ENCODE measurements at places on chromosomes 16 and 17. TPM values are rescaled to one million over a fixed set of nuclear protein-coding genes. Genes with fewer than 3 reads are reported as not detected.

Gene NPIPB8
- polyA plus RNA-seq, result not detected

Gene PLLP
- 1.1 TPM for polyA plus RNA-seq

Gene CCL18
- polyA plus RNA-seq, result not detected

Gene KRTAP17-1
- not detected for polyA plus RNA-seq

DNA sequence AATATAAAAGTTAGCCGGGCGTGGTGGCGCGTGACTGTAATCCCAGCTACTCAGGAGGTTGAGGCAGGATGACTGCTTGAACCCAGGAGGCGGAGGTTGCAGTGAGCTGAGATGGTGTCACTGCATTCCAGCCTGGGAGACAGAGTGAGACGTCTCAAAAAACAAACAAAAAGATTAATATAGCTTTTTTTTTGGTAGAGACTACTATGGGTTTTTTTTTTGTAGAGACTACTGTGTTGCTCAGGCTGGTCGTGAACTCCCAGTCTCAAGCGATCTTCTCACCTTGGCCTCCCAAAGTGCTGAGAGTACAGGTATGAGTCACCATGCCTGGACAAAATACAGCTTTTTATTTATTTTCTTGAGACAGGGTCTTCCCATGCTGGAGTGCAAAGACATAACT lies 20.2 kb downstream of the ZNRF1 start:
- no peak for DNase-seq

DNA sequence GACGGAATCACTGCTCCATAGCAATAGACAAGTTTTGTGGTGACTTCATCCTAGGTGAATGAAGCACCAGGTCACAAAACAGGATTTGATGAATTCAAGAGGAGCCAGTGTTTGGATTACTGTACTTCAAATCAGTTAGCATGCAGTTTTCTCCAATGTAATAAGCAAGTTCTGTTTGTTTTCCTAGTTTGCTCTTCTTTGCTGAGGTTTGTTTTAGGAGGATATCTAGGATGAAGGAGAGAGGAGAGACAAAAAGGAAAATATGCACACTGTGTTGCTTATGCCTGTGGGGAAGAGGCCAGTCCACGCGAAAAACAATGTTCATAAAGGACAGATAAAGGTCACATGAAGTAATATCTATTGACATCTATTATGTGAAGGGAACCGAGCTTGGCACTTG lies 9.0 kb downstream of the KRT37 start:
- DNase-seq, result no peak

DNA sequence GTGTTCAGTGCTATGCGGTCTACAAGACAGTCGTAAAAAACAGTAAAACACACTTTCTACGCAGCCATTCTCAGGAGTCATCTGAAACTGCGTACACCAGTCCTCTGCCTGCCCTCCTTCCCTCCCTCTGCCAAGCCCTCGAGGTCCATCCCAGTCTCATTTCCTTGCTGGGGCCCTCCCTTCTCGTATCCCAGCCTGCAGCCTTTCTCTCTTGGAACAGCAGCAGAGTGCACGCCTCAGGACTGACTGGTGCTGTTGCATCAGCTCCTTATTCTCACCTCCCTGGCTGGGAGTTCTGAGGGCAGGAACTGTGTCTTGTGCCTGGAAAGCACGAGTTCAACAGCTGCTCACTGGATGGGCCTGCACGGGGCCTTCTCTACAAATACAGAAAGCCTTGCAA lies 12.5 kb downstream of the FAHD1 start:
- no peak for DNase-seq

DNA sequence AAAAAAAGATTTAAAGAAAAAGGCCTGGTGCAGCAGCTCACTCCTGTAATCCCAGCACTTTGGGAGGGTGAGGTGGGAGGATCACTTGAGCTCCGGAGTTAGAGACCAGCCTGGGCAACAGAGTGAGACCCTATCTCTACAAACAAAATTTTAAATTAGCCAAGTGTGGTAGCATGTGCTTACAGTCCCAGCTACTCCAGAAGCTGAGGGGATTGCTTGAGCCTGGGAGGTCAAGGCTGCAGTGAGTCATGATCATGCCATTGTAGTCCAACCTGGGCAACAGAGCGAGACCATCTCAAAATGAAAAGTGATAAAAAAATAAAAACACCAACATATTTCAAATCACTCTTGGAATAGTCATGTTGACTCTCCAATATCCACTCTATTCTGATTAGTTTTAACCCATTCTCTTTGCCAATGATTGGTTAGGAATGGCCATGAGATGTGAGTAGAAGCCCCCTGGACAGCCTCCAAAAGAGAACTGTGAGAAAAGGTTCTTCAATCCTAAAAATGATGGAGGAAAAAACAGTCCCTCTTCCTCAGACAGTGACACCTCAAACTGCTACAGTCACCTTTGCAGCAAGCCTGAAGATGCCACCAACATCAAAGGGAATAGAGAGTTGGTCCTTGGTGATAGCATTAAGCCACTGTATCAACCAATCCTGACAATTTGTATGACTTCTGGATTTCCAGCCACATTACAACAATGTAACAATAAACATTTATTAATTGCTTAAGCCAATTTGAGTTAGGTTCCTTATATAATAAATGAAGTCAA lies 2.9 kb upstream of the KANSL1 start:
- no peak for DNase-seq
